DMS53 (cell line): ENCODE measurements at places on chromosomes 7 and 10.

DNA sequence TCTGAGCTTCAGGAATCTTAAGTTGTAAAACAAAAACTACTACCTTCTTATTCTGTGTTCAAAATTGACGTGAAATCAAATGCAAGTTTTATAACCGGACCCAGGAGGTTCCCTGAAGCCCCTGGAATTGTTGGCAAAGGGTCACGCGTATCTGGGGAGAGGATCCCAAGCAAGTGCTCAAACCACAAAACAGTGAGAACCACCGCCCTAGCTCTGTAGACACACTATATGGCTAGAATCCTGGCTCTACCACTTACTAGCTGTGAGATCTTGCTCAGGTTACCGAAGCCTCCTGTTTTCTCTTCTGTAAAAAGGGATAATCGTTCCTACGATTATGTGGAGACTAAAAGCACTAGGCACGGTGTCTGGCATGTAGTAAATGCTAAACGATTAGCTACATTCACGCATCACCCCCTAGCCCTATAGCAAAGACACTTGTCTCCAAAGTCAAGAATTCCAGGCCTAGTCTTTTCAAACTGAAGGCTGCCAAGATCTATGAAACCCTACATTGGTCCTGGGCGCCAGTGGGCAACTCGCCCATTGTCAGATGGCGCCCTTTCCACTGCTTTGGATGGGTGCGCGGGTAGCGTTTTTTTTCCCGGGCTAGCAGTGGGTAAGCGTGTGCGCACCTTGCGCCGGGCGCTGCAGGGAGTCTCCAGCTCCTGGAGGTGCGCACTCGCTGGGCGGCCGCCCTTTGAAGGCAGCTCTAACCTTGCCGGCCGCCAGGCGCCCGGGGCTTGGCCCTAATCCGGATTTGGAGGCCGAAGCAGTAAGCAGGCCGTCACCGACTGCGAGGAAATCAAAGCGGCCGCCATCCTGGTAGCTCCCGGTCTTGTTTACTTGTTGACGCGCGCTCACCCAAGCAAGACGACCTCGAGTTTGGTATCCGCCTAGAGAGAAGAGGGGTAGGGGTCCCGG is 11.6 kb upstream of the NKX2-3 start:
- peak; percentile 73 for DNase-seq

- no peak for DNase-seq
Observed at GRCh38 chr10:119543814-119544642, 1.5 kb upstream of the RGS10 start.

DNA sequence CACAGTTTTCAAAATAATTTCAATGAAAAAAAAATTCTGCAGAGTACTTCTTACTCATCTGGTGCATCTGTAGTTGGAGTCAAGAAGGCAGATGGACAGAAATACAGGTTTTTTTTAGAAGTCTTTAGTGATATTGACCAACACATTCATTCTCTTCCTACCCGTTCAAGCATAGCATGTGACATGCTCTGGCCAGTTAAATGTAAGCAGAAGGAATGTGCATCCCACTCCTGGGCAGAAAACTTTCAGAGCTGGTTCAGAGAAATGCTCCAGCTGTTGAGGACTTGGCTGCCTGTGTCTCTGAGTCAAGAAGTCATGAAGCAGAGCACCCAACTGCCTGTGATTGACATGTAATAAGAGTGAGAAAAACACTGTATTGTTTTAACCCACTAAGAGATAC is 665.3 kb upstream of the IGFBP3 start:
- no peak for DNase-seq

- DNase-seq, result no peak
Observed at GRCh38 chr10:25639646-25640045, 294.4 kb upstream of the MYO3A start.

GRCh38 chr10:25811052-25811685 is 122.9 kb upstream of the MYO3A start:
- no peak for DNase-seq

DNA sequence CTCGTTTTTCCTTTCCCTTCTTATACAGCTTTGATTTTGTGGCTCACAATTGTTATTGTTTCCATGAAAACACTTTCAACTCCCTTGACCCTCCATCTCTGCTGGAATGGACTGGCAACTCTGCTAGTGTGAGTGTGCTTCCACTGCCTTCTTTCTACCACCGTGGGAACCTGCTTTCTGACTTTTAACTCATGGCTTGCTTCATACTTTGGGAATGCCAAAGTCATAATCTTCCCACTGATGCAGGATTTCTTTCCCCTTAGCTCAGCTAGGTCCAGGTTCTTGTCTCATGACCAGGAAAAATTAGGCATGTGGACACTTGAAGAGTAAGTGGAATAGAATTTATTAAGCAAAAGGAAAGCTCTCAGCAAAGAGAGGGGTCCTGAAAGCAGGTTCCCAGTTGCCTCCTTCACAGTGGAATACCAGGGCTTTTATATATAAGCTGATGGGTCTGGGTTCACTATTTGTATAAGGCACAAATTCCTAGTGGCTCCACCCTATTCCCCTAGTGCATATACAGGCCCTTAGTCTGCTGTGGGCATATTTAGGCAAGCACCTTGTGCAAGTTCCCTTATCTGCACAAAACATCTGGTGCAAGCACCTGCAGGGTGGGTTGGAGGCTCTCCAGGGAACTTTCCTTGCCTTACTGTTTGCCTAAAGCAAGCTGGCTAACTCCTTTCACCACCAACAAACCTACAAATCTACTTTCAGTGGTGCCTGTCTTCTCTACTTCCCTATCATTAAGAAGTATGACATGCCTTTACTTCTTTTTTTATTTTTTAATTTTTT is 119.5 kb downstream of the CFAP58 start:
- DNase-seq, result no peak

- DNase-seq, result no peak
Observed at GRCh38 chr7:52555805-52556204, 479.6 kb upstream of the POM121L12 start.

DNA sequence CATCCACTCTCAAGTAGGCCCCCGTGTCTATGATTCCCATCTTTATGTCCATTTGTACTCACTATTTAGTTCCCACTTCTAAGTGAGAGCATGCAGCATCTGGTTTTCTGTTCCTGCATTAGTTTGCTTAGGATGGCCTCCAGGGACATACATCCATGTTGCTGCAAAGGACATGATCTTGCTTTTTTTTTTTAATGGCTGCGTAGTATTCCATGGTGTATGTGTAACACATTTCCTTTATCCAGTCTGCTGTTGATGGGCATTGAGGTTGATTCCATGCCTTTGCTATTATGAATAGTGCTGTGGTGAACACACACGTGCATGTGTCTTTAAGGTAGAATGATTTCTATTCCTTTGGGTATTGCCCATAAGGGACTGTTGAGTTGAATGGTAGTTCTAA is 67.8 kb downstream of the SFMBT2 start:
- no peak for DNase-seq

DNA sequence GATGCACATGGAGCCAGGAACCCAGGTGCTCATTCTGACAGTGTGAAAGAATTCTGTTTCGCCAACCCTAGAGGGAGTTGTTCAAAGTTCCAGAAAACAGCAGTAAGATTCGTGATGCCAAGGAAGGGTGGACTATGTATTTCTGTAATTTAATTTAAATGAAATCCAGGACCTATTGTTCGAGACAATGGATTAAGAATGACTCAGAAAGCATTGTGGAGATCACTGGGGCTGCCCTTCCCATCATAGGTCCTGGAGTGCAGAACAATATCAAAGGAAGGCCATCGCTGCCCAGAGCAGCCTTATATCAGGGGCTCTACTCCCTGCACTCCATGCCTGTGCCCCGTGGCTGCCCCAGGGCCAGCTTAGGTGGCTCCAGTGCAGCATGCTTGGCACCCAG is 32.1 kb upstream of the CALD1 start:
- no peak for DNase-seq

GRCh38 chr7:131521651-131522163 is 34.7 kb downstream of the PODXL start:
- DNase-seq, result peak; percentile 37

DNA sequence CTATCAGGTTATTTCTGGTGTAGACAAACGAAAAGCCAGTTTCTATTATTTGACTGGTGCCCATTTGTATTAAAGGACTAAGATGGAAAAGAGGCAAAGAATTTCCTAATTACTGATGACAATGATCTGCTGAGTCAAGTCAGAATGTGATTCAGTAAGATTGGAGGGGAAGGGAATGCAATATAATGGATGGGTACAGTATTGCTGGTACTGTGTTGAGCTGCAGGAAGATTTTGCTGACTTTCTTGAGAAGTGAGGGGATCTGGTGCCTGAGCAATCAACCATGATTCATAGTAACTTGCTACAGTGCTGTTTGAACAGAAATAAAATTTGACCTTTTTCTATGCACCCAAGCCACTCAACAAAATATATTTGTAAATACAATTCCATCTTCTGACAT is 139.1 kb upstream of the RHEB start:
- DNase-seq, result no peak

DNA sequence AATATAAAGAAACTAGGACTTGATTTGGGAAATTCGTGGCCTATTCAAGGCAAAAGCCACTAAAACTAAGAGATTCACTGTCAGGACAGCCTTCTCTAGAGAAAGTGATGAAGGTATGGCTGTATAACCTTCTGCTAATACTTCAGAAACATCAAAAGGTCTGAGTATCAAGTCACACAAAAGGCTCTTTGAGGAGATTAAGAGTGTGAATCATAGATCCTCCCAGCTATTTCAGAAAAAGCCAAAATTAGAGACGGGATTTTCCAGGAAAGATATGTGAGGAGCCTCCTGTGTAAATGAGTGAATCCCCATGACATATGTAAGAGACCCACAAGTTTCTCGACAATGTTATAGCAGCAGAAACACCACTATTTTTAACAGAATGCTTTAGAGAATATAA is 56.2 kb downstream of the UBE3C start:
- DNase-seq, result no peak

- no peak for DNase-seq
Observed at GRCh38 chr10:88227342-88228018, 355.6 kb downstream of the RNLS start.

GRCh38 chr7:341841-342638 is 52.1 kb downstream of the FOXL3 start:
- DNase-seq, result peak; percentile 37

DNA sequence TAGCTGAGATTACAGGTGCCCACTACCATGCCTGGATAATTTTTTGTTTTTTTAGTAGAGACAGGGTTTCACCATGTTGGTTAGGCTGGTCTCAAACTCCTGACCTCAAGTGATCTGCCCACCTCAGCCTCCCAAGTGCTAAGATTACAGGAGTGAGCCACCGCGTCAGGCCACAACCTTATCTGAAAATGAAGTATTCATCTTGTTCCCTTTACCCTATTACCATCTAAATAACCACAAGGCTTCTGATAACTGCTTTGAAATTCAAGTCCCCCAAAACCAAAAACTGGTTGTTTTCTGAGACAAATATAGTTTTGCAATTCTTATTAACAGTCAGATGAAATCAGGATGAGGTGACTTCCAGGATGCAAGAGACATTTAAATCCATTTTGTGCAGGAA is 2.4 kb downstream of the TCTN3 start:
- no peak for DNase-seq
